AG04450 (cell line): ENCODE measurements at places on chromosomes 13 and 19. TPM values are rescaled to one million over a fixed set of nuclear protein-coding genes. Genes with fewer than 3 reads are reported as not detected.

Gene GIPR
- polyA plus RNA-seq: 0.61 and 0.68 TPM in 2 replicates

Gene TPT1
- polyA plus RNA-seq: 6,434 and 7,581 TPM in 2 replicates

Gene CYP2A7
- polyA plus RNA-seq: not detected in 2 replicates

Gene ZNF333
- polyA plus RNA-seq: 10.7 and 11.8 TPM in 2 replicates

Gene PTPRH
- polyA plus RNA-seq: 1.3 and 1.9 TPM in 2 replicates

Gene AP2A1
- polyA plus RNA-seq: 59.1 and 82.2 TPM in 2 replicates

Gene LGALS7
- not detected in 2 replicates for polyA plus RNA-seq
